ENCODE measurements at places on chromosomes 5 and 9.

DNA sequence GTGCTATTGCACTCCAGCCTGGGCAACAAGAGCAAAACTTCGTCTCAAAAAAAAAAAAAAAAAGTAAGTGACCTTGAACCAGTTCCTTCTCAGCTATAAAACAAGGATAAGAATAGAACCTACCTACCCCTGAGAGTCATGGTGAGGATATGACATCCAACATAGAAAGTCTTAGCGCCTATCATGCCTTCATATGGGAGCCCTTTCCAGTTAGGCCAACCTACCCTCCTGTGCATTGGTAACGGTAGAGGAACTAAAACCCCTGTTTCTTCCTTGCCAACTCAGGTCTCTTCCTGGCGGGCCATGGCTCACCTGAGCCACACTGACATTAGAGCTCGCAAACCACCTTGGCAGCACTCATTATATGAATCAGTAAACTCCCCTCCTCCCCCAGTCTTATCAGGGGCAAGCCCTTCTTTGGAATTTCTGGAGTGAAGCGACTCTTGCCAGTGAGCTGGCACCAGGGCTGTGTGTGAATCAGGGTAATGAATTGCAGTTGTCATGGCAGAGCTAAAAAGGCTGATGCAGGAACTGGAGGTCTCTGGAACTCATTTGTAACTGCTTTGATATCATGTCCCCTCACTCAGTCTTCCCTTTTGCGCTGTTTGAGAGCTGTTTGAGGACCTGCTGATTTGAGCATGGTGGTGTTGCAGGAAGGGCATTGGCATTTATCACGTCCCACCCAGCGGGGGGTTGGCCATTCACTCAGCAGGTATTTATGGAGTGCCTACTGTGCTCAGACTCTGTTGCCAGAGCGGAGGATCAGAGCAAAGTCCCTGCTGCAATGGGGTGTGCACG is 10.3 kb downstream of the WWC1 start:
- ATAC-seq = peak; percentile 90

- no peak for ATAC-seq
These were observed 5.7 kb downstream of the CMBL start for GRCh38 chr5:10301842-10302610.

- no peak for ATAC-seq
These were observed 169.5 kb upstream of the DMRT1 start for GRCh38 chr9:671997-672396.

DNA sequence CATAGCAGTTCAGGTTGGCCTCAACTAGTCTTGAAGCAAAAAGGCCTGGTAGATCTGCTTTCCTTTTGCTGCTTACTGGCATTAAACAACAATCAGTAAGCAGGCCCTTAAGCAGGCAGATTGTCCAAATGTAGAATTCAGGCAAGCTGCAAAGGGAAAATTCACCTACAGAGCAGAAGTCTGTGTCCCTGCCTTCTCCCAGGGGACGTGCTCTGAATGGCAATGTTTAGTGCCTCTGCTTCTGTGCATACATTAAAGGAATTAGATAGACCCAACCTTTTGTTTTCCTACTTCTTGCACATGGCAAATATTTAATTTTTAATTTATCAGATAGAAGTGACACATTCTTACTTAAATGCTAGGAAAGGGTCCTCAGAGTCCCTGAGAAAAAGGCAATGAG is 328.8 kb upstream of the PIK3R1 start:
- no peak for ATAC-seq

DNA sequence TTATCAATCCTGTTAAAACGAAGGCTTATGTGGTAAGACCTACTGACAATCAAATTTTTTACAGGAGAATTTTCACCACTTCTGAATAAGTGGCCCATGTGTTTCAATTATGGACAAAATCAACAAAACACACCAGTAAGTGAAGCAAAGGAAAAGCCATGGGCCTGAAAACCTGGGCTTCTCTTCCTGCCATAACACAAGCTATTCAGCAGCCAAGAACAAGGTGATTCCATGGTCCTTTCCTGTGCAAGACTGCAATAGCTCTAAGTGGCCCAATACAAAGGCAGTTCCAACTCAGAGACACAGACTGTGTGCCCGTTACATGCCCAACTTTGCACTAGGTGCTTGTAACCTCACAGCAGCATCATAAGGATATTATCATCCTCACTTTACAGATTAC is 168.5 kb downstream of the EPB41L4A start:
- no peak for ATAC-seq

DNA sequence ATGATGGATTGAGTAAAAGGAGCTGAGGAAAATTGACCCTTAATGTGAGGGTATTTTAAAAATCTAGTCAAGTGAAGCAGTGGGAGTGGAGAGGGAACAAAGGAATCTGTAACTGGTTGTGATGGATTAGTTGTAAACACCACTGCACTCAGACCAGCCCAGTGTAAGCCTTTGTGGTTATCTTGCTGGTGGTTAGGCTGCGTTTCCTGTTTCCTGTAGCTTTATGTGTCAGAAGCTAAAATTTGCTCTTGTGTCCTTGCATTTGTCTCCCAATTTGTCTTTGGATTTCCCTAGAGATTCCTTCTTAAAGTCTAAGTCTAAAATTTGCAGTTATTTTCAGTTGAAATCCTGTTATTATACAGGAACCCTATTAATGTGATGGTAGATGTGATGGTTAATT is 6.3 kb downstream of the IFNA21 start:
- ATAC-seq = no peak

- no peak for ATAC-seq
These were observed 159.3 kb upstream of the DAPK1 start for GRCh38 chr9:87338088-87338989.

DNA sequence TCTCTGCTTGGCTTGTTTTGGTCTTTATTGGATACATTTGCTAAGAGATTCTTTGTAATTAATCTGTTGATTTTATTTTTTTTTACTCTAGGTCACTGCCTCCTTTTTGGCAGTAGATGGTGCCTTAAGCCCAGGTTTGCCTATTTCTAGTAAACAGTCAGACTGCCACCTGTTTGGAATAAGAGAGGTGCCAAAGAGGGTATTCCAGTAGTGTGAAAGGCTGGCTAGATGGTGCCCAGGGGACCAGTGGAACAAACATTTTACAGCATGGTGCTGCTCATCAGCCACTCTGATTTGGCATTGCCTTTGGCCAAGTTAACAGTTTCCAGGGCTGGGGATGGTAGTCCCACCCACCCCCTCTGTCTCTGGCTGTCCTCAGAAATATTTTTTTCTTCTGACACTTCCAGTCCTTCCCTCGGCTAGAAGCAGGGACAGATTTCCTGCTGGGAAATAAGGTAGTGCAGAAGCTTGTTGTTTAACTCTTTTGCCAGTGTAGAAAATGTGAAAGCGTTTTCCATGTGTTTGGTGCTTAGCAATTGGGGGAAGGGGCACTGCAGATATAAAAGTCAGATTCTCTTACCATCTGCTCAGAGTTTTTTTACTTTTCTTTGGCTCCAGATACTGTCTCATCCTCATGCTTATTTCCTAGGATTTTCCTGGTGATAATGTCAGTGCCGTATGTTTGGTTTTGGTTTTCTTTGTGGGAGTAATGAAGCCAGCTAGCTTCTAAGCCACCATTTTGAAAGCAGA is 36.6 kb upstream of the FBXL7 start:
- ATAC-seq = peak; percentile 63

- no peak for ATAC-seq
These were observed 190.8 kb downstream of the DIRAS2 start for GRCh38 chr9:90451804-90452203.

DNA sequence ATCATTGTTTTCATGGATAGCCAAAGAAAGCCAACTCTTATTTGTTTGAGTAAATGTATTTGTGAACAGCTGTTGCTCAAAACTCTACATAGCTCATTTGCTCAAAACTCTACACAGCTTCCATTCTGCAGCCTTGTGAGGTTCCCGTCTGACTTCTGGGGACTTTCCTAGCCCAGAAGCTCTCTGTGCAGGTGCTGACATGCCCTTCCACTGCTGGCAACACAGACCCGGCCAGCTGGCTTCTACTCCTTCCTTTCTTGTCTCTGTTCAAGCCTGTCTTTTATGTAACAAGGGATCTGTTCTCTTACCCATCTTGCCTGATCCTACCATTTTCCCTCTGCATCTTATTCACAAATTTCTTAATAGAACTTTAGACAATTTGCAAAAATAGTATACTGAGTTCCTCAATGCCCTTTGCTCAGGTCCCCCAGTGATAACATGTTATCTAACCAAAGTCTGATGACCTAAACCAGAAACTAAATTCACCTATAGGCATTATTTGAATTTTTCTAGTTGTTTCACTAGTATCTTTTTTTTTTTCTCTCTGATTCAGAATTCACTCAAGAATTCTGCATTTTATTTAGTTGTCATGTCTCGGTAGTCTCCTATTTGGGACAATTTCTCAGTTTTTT is 556.5 kb upstream of the SEMA6A start:
- no peak for ATAC-seq

DNA sequence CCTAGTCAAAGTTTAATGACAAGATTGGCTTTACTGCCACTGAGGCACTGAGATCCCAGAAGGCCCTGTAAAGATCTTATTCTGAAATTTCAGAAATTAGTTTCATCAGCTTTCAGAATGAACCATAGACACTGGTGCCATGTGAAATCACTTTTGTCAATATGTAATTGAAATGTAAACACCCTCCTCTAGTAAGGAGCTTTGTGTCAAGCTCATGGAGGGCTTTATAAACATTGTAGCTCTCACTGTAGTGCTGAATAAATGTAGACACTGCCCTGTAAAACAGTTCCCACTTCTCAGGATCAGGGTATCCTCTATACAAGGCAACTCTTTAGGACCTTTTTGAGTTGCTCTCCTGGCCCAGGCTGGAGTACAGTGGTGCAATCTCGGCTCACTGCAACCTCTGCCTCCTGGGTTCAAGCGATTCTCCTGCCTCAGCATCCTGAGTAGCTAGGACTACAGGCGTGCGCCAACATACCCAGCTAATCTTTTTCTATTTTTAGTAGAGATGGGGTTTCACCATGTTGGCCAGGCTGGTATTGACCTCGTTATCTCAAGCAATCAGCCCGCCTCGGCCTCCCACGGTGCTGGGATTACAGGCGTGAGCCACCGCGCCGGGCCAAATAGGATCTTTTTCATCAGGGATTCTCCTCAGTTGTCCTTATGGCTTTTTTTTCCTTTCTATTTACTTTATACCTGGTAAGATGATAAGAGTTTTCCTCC is 1823.9 kb upstream of the CDH9 start:
- no peak for ATAC-seq

DNA sequence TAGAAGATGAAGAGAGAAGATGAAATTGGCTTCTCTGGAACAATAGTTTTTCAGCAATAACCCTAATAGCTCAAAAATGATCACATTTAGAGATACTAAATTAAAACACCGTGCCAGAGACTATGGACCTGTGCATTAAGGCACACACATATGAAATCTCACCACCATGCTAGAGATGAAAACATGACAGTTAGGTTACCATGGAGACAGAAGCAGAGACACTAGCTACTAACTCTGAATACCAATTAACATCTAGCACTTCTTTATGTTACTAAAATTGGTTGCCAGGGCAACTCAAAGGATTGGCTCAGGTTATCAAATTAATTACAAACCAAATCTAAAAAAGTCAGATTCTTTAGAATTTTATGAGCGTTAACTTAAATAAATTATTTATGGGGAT is 337.7 kb downstream of the PLK2 start:
- no peak for ATAC-seq

DNA sequence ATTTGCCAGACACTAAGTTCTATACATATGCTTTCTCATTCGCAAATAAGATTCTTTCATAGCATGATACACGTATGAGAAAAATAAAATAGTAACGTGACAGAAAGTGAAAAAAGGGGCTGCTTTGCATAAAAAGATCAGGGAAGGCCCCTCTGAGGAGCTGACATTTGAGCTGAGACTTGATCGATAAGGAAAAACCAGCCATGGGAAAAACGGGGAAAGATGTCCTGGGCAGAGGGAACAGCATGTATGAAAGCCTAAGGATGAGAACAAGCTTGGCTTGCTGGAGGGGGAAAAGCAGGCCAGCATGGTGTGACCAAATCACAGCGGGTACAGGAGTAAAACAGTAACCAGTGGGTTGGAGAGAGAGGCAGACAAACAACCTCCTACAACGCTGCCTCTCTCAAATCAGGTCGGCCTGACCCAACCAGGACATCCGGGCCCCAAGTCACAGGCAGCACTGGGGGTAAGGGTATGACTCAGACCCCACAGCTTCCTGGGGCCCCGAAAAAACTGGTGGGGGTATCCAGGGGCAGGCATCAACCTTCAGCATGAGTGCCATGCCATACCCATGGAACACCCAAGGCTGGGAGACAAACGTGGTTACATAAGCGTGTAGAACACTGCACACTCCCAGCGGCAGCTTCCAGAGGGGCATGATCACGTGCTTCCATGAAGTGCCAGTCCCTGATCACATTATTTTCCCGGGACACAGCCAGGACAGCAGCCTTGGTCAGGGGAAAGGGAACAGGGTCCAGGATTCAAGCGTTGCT is 2.2 kb downstream of the TNIP1 start:
- no peak for ATAC-seq

- no peak for ATAC-seq
These were observed 231.6 kb upstream of the NFIL3 start for GRCh38 chr9:91655215-91655614.

DNA sequence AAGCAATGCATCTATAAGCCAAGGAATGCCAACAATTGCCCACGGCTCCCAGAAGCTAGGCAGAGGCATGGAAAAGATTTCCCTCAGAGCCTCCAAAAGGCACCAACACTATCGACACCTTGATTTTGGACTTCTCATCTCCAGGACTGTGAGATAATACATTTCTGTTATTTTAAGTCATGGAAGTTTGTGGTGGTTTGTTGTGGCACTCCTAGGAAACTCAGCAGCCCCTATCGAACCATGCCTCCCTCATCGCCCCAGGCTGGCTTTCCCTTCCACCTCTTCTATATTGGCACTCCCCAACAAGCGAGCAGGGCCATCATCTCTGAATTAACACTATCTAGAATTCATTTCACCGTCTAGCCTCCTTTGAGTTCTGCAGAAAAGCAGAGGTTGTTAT is 33.7 kb upstream of the TAS2R1 start:
- no peak for ATAC-seq

GRCh38 chr9:33272061-33272460 is 7.2 kb downstream of the CHMP5 start:
- ATAC-seq = no peak

DNA sequence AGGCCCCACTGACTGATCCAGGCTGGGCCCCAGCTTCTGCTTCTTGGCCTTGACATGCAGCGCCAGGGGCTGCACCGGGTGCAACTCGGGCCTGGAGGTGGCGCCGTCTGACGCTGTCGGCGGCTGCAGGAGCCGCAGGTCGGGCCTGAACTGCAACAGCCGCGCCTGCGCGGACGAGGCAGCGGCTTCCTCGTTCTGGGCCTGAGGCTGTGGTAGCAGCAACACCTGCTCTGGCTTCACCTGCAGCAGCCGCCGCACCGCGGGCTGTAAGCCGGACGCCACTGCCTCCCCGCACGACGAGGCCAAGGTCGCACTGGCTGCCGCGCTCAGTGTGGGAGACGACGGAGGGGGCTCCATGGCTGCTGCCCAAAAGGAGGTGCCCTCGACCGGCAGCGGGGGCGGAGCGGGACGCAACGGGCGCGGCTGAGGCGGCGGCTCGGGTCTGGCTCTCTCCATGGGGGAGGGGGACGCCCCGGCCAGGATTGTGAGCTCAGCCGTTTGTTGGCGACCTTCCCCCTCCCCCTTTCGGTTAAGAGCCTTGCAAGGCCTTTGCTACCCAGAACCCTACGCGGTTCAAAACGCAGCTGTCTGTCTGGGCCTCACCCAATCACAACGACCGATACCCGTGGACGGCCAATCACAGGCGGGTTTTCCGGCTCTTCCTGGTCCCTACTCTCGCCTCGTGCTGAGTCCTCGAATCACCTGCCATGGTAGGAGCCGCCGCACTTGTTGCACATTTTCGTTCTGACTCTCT is 438 bp downstream of the SOX30 start:
- ATAC-seq = no peak

All from SK-N-SH treated with all-trans-retinoic acid at 6 μM for 48 hours (cell line).